ENCODE measurements at places on chromosomes 7 and 10. TPM values are rescaled to one million over a fixed set of nuclear protein-coding genes. Genes with fewer than 3 reads are reported as not detected.

DNA sequence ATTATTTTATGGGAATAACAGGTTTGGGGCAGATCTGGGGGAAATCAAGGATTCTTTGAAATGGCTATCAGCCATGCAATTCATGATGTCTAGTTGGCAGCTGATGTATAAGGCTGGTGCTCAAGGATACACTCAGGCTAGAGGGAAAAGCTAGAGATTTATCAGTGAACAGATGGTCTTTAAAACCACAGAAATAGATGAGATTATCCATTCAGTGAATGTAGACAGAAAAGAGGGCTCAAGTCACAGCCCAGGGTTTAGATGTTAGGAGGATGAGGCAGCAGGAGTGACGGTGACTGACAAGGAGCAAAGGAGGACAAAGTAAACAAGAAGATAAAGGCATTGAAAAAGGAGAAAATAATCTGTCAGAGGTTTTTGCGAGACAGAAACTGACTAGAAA lies 238.7 kb downstream of the CDK14 start:
- no peak for DNase-seq

- peak; percentile 79 for DNase-seq
These were observed 179.0 kb upstream of the KLF14 start for GRCh38 chr7:130912862-130913638.

SSMEM1 gene
- total RNA-seq = not detected

DNA sequence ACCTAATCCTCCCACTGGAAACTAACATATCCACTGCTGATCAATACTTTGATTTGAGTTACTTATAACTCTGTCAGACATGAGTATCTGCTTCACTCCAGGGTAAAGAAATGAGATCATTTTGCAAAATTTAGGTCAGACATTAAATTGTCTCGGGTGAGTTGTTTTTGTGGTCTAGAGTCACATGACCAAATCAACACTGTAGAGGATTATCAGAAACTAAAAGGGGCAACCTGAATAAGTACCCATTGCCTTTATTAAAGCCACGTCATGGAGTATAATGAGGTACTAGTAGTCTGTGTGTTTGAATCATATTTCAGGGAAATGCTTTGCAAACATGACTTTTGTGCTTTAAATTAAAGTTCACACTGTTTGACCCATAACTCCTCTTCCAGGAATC lies 107.7 kb upstream of the ADO start:
- no peak for DNase-seq

- no peak for DNase-seq
These were observed 65.7 kb downstream of the CHST15 start for GRCh38 chr10:124027651-124028050.

DNA sequence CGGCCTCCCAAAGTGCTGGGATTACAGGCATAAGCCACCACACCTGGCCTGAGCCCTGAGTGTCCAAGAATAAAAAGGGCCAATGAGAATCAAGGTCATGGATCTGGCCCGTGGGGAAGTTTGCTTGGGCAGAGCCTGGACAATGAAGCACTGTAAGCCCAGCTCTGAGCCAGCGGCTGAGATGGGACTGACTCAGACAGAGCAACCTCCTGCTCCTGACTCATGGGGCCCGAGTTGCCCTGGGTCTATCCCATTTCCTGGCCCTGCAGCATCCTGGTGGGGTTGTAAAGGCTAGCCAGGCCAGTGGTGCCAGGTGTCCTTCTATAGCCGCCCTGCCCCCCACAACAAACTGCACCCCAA lies 5.2 kb upstream of the MYH16 start:
- DNase-seq = no peak

DNA sequence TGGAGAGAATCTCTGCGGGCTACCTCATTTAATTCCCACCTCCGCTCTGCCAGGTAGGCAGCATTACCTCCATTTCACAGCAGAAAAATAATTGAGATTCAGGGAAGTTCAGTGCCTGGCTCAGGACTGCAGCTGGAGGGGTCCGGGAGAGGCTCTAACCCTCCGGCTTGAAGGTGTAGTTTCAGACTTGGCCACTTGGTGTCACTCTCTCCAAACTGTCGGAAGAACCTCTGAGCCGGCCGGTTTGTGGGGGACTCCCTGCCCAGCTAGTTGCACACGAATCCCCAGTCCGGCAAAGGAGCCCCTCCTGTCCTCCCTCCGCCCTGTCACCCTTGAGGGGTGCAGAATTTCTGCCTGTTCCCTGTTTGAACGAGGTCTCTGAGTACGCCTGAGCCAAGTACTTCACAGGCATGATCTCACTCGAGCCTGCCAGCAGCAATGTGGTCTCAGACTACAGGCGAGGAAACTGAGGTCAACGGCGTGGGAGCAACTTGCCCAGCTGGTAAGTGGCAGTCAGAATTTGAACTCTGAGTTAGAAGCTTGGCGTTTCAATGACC lies 144.7 kb upstream of the ZNF716 start:
- peak; percentile 28 for DNase-seq

DNA sequence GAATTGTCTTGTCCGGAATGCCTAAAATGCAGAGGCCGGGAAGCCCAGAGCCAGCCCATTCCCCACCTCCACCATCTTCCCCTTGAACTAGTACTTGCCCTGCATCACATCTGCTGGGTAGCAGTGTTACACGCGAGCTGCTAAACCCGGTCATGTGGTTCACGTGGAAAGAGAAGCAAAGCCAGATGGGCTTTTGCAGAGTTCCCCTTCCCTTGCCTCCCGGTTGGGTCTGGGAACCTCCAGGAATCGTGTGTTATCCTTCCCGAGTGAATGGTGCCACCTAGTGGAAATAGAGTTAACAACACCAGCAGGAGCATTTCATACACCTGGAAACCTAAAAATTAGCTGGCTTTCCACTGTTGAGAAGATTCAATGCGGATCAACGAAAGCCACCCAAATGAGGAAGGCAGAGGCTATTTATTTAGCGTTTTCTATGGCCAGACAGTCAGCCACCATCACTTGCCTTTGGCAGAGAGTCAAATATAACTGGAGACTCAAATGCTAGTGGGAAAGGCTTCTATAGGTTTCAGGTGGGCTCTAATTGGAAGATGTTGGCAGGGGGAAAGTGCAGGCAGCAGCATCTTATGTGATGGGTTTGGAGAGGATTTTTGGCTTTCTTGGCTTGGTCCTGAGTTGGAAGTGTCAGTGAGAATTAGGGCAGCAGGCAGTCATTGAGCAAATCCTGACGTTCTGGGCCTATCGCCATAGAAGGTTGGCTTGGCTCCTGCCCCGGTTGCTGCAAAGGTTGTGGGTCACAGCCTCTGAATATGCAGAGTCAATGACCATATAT lies 12.9 kb upstream of the DENND2A start:
- DNase-seq = peak; percentile 51

Data from left cardiac atrium (tissue), 4 donors.